ENCODE measurements at places on chromosomes 7 and 10.

DNA sequence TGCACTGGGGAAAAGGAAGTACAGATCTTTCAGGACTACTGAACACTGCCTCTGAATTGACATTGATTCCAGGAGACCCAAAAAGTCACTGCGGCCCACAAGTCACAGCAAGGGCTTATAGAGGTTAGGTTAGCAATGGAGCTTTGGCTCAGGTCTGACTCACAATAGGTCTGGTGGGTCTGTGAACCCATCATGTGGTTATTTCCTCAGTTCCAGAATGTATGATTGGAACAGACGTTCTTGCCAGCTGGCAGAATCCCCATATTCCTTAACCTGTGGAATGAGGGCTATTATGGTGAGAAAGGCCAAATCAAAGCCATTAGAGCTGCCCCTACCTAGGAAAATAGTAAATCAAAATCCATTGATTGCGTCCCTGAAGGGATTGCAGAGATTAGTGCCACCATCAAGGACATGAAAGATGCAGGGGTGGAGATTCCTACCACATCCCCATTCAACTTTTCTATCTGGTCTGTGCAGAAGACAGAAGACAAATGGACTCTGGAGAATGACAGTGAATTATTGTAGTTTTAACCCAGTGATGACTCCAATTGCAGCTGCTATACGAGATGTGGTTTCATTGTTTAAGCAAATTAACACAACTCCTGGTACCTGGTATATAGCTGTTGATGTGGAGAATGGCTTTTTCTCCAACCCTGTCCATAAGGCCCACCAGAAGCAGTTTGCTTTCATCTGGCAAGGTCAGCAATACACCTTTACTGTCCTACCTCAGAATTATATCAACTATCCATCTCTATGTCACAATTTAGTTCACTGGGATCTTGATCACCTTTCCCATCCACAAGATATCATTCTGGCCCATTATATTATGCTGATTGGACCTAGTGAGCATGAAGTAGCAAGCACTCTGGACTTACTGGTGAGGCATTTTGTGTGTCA is 44.5 kb upstream of the PIK3CG start:
- no peak for DNase-seq

DNA sequence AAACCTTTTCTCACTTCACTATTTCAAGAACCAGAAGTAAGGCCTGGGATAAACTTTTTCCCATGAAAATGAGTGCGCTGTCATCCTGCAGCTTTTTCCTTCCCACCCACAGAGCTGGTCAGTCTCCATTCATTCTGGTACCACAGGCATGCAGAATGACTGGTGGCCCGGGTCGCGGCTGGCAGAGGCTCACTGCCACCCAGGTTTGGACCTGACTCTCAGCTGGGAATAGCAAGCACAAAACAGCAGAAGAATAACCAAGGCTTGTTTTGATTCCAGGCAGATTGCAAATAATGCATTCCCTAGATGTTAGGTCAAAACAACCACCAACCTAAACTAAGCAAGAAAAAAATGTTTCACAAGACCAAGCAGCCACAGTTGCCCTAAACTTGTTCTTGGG is 190.5 kb upstream of the NRP1 start:
- no peak for DNase-seq

GRCh38 chr7:90222811-90223725 is 11.5 kb downstream of the STEAP2 start:
- DNase-seq = no peak

GRCh38 chr10:126940670-126941310 is 35.6 kb downstream of the DOCK1 start:
- DNase-seq = no peak

GRCh38 chr7:133582766-133583523 is 330.1 kb downstream of the EXOC4 start:
- DNase-seq = no peak

DNA sequence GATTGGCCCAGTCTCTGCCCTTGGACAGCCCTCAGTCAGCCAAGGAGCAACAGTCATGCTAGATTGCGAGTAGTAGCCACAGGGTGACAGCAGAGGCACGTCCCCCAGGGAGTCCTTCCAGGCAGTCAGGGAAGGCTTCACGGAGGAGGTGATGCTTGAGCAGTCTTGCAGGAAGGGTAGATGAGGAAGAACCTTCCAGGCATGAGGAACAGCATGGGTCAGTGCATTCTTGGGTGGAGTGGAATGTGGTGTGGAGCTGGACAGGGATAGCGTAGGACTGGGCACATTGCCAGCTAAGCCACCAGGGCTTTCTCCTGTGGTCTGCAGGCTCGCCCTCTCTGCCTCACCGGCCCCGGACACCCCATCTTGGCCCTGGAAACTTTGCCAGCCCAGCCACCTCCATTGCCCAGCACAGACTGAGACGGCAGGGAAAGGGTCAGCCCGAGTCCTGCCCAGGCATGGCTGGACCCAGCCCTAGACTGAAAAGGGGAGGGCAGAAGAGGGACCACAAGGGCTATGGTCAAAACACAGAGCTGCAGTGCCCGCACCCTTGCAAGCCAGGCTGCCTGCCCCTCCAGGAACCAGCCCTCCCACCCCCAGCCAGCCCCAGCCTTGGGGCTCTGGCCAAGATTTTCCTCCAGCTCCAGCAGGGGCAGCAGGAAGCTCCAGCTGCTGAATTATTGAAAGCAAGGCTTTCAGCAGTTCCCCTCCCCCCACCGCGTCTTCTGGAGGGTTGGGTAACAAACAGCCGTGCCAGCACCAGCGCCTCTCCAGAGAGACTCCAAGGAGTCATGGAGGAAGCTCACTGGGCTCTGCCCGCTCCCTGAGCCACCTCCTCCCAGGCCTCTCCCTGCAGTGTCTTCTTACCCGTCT is 18.7 kb downstream of the SRRM3 start:
- no peak for DNase-seq

Measured in stimulated activated CD8-positive, alpha-beta memory T cell treated with anti-CD3 and anti-CD28 coated beads, Interleukin-7, amount 100 ng/mL, for 1 hour (primary cell).